ENCODE measurements at places on chromosomes 13 and 19.

DNA sequence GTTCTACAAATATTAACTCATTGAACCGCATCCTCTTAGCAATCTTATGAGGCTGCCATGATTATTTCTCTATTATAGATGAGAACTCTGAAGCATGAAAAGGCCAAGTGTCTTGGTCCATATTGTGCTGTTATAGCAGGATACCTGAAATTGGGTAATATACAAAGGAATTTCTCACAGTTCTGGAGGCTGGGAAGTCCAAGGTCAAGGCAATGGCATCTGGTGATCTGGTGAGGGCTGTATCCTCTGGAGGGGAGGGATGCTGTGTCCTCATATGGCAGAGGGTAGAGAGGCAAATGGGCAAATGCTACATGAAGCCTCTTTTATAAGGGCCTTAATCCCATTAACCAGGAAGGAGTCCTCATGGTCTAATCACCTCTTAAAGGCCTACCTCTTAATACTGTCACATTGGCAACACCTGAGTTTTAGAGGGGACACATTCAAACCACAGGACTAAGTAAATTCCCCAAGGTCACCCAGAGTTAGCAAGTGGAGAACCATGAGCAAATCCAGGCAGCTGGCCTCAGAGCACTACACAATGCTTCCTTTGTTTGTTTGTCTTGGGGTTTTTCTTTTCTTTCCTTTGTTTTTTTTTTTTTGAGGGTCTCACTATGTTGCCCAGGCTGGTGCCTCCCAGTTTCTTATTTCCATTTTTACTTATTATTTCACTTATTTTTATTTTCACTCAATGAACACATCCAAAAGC is 55.9 kb upstream of the LATS2 start:
- DNase-seq: no peak

DNA sequence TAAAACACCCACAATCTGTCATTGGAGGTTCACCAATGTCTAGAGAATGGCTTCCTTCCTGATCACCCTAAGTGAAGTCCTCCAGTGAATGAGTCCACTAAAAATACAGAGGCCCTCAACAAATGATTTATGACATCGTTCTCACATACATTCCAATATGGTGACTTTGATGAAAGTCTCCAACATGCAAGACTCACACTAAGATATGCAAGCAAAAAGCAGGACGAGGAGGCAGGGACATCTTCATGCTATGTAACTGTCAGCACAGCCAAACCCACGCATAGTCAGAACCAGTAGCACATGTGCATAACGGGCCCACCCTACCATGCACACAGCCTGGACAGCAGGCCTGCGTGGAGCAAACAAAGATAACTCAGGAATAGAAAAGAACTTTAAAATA is 16.6 kb upstream of the LSM14A start:
- DNase-seq: no peak

DNA sequence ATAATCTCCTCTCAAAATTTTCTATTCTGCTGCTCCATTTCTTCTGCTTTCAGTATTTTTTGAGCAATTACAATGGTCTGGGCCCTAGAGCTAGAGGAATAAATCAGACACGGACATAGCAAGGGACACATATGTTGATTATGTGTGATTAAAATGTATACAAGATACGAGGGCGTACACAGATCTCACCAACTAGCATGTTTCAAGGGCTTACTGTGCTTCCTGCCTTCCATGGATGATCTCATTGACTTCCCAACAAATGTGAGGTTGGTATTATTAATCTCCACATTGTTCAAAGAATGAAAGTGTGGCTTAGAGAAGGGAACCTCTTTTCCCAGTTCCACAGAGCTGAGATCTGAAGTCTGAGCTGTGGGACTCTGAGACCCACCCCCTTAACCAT is 9.1 kb downstream of the PLD3 start:
- no peak for DNase-seq

DNA sequence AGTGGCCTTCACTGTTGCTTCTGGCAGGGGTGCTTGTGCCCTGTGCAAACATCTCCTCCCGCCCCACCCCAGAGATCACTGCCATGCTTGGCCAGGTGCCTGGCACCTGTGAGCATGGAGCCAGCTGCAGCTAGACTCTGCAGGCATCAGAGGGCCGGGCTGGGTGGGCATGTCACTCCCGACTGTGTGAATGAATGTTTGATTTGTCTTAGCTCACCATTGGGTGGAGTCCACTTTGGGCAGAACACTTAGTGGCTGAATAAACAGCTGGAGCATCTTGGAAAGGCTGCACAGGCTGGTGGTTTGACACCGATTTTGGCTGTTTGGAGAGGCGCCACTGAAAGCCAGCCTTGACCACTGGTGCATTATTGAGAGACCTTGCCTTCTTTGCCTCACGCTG is 267.3 kb downstream of the DLEU7 start:
- DNase-seq: no peak

GRCh38 chr19:19021115-19021514 is 12.2 kb downstream of the SUGP2 start:
- DNase-seq: no peak

DNA sequence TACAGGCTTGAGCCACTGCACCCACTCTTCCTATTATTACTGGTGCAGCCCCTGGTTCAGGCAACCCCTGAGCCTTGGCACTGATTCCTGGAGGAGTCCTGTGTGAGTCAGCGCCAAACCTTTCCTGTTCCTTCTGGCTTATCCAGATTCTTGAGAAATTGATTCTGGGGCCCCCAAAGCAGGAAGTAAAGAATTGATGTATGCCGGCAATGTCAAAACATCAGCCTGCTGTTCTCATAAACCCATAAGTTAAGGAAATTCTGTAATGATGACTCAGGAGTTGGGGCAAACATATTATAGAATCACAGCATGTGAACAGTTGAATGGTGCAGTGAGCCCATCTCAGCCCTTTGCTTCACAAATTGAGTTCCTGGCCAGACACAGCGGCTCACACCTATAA is 1.4 kb upstream of the OR7G3 start:
- DNase-seq: no peak

DNA sequence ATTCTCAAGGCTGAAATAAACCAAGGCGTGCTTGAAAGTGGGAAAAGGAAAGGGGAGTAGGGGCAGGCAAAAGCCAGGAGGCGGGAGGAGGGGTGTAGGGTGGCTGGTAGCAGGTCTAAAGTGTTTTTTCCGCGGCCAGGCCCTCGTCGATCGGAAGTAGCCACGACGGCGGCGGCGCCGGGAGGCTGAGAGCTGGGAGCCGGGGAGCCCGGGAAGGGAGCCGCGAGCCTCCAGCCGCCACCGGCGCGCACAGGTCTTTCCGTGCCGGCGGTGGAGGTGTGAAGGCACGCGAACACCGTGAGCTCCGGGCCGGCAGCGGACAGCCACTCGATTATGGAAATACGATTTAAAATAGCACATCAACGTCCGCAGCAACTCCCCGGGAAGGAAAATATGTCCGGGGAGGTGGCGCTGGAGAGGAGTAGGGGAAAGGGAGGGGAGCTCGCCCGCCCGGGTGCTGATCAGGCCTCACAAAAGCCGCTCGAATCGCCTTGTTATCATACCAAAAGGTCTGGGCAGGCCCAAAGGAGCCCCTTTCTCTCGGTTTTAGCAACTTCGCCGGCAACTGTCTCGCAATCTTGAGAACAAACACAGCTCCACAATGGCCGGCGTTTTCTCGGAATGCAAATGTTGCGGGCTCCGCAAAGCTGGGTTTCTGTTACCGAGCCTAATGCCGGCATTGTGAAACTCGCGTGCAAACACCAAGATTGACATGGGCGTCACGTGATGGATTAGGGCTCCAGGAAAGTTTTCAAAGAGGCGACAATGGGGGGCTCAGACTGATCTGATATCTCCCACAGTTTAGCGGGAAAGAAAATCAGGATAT is 2.9 kb upstream of the PCDH8 start:
- no peak for DNase-seq

- DNase-seq: no peak
These were observed 397.8 kb downstream of the SLITRK5 start for GRCh38 chr13:88068975-88069374.

GRCh38 chr13:104871456-104871855 is 1664.0 kb downstream of the EFNB2 start:
- no peak for DNase-seq

DNA sequence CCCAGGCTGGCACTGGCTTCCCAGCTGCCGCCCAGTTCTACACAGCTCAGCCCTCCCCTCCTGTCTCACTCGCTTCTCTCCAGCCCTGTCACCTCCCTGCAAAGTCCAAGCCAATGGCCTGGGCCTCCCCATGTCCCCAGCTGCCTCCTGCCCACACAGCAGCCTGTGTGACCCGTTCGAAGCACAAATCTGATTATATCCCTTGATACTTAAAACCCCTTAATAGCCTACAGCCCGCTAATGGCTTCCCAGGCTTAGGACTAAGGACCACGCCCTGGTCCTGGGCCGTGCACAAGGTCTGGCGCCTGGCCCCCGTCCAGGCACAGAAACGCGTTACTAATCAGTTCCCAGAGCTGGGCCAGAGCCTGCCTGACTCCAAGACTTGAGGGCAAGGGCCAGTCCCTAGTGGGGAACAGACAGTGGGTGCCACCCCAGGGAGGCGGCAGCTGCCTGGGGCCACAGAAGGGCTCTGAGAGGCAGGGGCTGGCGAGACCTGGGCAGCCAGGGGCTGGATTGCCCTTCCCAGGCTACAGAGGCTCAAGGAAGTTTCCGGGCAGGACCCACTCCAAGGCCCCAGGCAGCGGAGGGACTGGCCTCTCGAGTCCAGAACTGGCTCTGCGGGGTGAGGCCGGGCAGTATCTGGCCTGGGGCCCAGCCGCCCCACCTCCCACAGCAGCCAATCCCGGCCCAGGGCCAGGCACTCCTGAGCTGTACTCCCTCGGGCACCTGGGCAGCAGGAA is 10.4 kb downstream of the XAB2 start:
- DNase-seq: no peak

- no peak for DNase-seq
These were observed 38.7 kb downstream of the SLC7A1 start for GRCh38 chr13:29556742-29557141.

DNA sequence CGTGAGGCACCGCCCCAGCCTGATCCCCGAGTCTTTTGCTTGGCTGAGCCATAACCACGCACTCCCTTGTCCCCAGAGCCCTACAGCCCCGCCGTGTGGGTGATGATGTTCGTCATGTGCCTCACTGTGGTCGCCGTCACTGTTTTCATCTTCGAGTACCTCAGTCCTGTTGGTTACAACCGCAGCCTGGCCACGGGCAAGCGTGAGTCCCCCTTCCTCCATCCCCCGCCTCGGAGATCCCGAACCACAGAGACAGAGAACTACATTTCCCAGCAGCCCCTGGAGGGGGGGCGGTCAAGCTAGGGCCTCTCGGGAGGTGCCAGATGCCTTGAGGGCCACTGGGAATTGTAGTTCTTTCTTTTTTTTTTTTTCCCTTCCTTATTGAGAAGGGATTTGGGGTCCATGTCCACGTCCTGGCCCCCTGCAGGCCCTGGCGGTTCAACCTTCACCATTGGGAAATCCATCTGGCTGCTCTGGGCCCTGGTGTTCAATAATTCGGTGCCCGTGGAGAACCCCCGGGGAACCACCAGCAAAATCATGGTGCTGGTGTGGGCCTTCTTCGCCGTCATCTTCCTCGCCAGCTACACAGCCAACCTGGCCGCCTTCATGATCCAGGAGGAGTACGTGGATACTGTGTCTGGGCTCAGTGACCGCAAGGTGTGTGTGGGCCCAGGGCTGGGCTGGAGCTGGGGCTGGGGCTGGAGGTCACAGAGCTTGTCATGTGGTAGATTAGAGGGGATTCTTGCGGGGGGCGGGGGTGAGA is 25.9 kb downstream of the GRIN2D start:
- DNase-seq: no peak

DNA sequence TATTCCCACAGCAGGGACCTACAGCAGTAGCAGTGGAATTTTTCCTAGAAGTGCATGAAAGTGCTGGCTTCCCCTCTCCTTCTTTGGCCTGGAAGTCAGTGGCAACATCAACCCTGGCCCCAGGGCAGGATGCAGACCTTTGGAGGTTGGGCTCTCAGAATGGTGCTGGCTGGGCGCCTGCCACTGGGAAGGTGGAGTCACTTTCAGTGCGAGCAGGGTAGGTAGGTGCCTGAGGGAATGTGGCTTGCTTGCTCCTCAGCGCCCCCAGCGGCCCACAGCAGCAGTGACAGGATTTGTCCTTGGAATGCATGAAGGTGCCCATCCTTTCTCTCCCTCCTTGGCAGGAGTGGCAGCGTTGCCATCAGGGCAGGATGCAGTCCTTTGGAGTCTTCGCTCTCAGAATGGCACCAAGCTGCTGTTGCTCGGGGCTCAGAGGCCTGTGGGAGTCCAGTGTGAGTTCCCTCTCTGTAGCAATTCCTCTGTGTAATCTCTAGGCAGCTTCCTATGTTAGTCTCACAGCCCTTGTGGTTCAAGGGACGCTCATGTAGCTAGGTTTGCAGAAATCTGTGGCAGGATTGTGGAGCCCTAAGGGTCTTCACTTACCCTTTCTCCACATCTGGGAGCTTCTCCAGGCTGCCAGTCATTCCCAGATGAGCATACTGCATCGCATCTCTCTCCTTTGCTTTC is 354.4 kb upstream of the DACH1 start:
- DNase-seq: no peak

DNA sequence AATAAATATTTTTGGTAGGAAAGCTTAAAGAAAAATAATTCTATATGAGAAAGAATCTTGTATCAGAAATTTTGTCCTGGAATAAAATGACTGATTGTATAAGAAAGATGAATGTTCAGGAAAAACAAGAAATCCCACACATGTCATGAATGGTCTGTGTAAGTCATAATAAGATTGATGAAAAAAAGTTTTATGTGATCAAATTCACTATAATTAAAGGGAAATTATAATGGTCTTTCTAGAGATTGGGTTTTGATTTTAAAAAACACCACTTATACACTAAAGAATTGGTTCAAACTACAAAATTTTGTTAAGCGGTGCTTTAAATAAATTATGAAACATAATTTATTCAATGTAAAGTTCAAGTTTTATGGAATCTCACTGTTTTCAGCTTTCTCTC is 7.2 kb upstream of the ZNF841 start:
- no peak for DNase-seq

DNA sequence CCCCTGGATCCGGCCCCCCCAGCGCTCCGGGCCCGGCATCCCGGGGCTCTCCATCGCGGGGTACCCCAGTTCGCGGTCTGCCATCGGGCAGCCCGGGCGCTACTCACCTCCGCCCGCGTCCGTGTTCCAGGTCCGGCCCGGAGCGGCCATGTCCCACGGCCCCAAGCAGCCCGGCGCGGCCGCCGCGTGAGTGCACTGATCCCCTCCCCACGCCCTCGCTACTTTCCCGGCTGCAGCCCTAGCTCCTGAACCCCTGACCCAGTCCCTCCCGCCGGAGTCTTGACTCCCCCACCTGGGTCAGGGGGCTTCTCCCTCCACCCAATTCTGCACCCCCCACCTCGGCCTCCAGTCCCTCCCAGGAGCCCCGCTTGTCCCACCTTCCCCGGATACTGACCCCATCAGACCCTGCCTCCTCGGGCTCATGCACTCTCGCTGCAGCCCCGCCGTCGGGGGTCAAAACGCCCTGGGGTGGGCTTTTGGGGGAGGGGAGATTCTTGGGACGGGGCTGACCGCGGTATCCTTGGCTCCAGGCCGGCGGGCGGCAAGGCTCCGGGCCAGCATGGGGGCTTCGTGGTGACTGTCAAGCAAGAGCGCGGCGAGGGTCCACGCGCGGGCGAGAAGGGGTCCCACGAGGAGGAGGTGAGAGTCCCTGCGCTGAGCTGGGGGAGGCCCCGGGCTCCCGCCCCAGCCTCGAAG is 566 bp downstream of the HMG20B start:
- DNase-seq: no peak
